ENCODE measurements at places on chromosomes 2 and 18. TPM values are rescaled to one million over a fixed set of nuclear protein-coding genes. Genes with fewer than 3 reads are reported as not detected.
A peak's percentile ranks its signal among the peaks of the same experiment; 100 is the strongest.

GRCh38 chr18:3075491-3075890 lies 62.5 kb upstream of the LPIN2 start:
- H3K4me3 ChIP-seq: no peak overlapping the region
- H3K27ac ChIP-seq: no peak overlapping the region
- H3K4me1 ChIP-seq: peaks cover 29% of the 10 kb centered on the region
- DNase-seq: no peak
- H3K36me3 ChIP-seq: peaks cover 2% of the 10 kb centered on the region

- no peak for DNase-seq
- peak overlapping the region; percentile 62 for H3K27ac ChIP-seq
- H3K4me1 ChIP-seq: peaks cover 35% of the 10 kb centered on the region
Measured at GRCh38 chr2:96895746-96896651, 26.1 kb upstream of the SEMA4C start.

GRCh38 chr2:189599245-189599644 lies 18.7 kb upstream of the SLC40A1 start:
- no peak overlapping the region for H3K27ac ChIP-seq
- peaks cover 8% of the 10 kb centered on the region for H3K27me3 ChIP-seq
- H3K4me1 ChIP-seq: no peaks in the 10 kb centered on the region
- no peak overlapping the region for H3K4me3 ChIP-seq
- no peak for DNase-seq

GRCh38 chr2:8790739-8791162 lies 46.7 kb downstream of the KIDINS220 start:
- H3K4me3 ChIP-seq: no peak overlapping the region
- H3K4me1 ChIP-seq: no peaks in the 10 kb centered on the region
- H3K36me3 ChIP-seq: peaks cover 37% of the 10 kb centered on the region
- no peaks in the 10 kb centered on the region for H3K27me3 ChIP-seq
- DNase-seq: no peak

DNA sequence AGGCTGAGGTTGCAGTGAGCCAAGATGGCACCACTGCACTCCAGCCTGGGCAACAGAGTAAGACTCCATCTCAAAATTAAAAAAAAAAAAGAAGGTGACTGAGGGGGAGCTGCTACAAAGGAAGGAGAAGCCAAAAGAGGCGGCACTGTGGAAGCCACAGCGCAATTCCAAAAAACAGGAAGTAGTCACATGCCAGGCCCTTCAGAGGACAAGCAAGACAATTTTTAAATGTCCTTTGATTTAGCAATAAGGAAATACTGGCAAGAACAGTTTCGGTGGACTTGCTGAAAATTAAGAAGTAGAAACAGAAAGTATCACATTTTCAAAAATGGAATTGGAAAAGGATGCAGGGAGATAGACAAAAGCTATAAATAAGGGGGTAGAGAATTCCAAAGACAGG lies 122.8 kb downstream of the OSBPL1A start:
- H3K27me3 ChIP-seq: peaks cover 53% of the 10 kb centered on the region
- no peaks in the 10 kb centered on the region for H3K4me1 ChIP-seq
- no peak overlapping the region for H3K4me3 ChIP-seq
- no peak for DNase-seq
- H3K36me3 ChIP-seq: no peaks in the 10 kb centered on the region

GRCh38 chr2:156311976-156312375 lies 20.5 kb downstream of the NR4A2 start:
- H3K27ac ChIP-seq: no peak overlapping the region
- H3K4me1 ChIP-seq: peaks cover 8% of the 10 kb centered on the region
- no peaks in the 10 kb centered on the region for H3K36me3 ChIP-seq
- peaks cover 44% of the 10 kb centered on the region for H3K27me3 ChIP-seq
- no peak overlapping the region for H3K4me3 ChIP-seq
- no peak for DNase-seq

GRCh38 chr2:152120430-152120829 lies 21.6 kb upstream of the CACNB4 start:
- H3K27me3 ChIP-seq: no peaks in the 10 kb centered on the region
- H3K36me3 ChIP-seq: peaks cover 11% of the 10 kb centered on the region
- no peak overlapping the region for H3K4me3 ChIP-seq
- no peaks in the 10 kb centered on the region for H3K4me1 ChIP-seq
- H3K27ac ChIP-seq: no peak overlapping the region
- DNase-seq: no peak

DNA sequence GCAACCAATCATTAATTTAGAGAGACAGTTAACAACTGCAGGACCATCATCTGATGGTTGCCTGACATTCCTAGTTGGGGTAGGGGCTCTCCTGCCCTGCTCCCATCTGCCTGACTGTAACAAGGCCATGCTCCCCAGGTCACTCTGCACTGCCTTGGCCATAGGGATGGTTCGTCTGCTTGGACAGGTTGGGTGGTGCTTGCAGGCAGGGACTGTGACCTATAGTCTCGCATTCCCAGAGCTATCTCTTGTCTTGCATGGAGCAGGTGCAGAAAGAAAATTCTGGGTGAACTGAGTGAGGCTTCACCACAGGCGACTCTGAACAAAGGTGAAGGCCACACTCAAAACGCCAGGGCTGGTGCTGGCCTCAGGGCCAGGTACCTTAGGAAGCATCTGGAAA lies 64.7 kb downstream of the EMILIN2 start:
- H3K27me3 ChIP-seq: no peaks in the 10 kb centered on the region
- H3K27ac ChIP-seq: no peak overlapping the region
- no peak for DNase-seq
- H3K36me3 ChIP-seq: peaks cover 20% of the 10 kb centered on the region
- H3K4me1 ChIP-seq: peaks cover 20% of the 10 kb centered on the region
- H3K4me3 ChIP-seq: no peak overlapping the region

DNA sequence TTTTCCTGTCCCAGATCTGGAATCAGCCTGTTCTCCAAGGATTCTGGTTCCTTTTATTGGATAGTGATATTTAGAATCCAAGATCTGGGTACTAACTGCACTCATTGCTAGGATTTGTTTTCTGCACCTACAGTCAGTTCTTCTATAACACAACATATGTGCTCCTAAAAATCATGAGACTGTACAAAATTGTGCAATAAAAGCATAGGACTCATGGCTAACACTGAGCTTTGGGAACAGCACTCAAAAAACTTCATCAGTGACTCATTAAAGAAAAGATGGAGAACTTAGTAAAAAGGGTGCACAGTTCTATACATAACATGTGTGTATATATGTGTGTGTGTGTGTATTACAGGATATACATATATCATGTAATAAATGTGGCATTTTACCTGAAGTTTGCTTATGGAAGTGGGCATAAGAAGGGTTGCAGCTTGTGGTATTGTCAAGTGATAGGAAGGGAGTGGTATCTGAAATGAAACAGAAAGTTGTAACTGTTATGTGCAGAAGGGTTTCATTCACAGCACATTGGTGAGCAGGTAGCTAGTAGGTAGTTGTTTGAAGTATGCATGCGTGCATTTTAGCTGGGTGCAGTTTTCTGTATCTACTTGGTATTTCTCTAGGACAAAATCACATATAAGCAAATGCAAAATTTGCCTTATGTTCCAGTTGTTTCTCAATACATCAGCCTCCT lies 5.9 kb upstream of the SCYGR2 start:
- peaks cover 5% of the 10 kb centered on the region for H3K27me3 ChIP-seq
- no peak overlapping the region for H3K27ac ChIP-seq
- H3K36me3 ChIP-seq: no peaks in the 10 kb centered on the region
- no peak overlapping the region for H3K4me3 ChIP-seq

DNA sequence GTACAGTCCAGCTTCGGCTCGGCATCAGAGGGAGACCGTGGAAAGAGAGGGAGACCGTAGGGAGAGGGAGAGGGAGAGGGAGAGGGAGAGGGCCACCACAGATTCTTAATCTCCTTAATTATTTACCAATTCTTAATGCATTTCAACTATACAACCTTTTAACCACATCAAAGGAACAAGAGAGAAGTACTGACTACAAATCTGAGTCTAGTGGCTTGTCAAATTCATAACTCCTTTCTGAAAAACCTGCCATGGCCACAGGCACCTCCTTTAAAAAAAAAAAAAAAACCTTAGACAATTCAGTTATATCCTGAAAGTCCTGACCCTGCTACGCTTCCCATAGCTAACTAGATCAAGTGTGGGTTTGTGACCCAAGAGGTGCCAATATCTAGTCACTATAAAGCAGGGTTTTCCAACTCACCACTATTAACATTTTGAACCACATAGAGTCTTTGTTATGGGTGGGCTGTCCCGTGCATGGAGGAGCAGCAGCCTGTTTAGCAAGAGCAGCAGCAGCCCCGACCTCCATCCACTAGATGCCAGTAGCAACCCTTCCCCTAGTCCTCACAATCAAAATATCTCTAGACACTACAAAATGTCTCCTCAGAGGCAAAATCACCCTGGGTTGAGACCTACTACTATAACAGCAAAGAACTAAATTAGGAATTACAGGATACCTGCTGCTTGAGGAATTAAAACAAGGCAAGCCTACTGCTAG lies 6.8 kb downstream of the ESCO1 start:
- no peak for DNase-seq
- peaks cover 17% of the 10 kb centered on the region for H3K4me1 ChIP-seq
- no peak overlapping the region for H3K4me3 ChIP-seq
- H3K27me3 ChIP-seq: no peaks in the 10 kb centered on the region
- peak overlapping the region; percentile 13 for H3K27ac ChIP-seq

DNA sequence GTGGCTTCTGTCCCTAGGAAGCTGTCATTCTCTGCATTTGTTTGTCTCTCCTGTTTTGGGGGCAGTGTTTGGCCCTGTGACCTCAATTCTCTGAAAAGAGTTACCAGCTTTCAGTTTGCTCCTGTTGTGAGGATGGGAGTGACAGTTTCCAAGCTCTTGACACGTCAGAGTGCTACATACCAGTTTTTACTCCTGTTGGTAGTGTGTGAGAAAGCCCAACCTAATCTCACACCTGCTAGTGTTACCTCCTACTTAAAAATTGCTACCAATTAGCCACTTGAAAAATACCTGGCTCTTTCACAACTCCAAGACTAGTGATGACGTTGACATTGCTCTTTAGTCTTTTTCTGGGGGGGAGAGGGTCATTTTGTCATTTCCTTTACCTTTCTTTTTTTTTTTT lies 14.1 kb downstream of the SKA1 start:
- H3K27ac ChIP-seq: no peak overlapping the region
- H3K27me3 ChIP-seq: no peaks in the 10 kb centered on the region
- H3K4me1 ChIP-seq: no peaks in the 10 kb centered on the region
- DNase-seq: no peak
- no peak overlapping the region for H3K4me3 ChIP-seq

- H3K36me3 ChIP-seq: no peaks in the 10 kb centered on the region
- peaks cover 20% of the 10 kb centered on the region for H3K4me1 ChIP-seq
- no peak overlapping the region for H3K27ac ChIP-seq
Measured at GRCh38 chr18:24417480-24417879, 9.0 kb upstream of the IMPACT start.

- no peaks in the 10 kb centered on the region for H3K27me3 ChIP-seq
- H3K27ac ChIP-seq: no peak overlapping the region
- DNase-seq: no peak
- peaks cover 7% of the 10 kb centered on the region for H3K4me1 ChIP-seq
Measured at GRCh38 chr2:8505311-8505920, 176.4 kb upstream of the ID2 start.

The ITGB6 gene
- total RNA-seq: not detected

The CYS1 gene
- total RNA-seq: 0.70 TPM

The GYPC gene
- 130 TPM for total RNA-seq

The ECEL1 gene
- total RNA-seq: 0.12 TPM

The AQP12B gene
- total RNA-seq: not detected

The ZNF396 gene
- 0.60 TPM for total RNA-seq

- H3K4me1 ChIP-seq: no peaks in the 10 kb centered on the region
- H3K36me3 ChIP-seq: no peaks in the 10 kb centered on the region
- no peak overlapping the region for H3K4me3 ChIP-seq
Measured at GRCh38 chr2:237383991-237384671, 29.8 kb downstream of the COL6A3 start.

- peaks cover 15% of the 10 kb centered on the region for H3K27me3 ChIP-seq
- no peak overlapping the region for H3K27ac ChIP-seq
- no peaks in the 10 kb centered on the region for H3K36me3 ChIP-seq
- peaks cover 50% of the 10 kb centered on the region for H3K4me1 ChIP-seq
- DNase-seq: no peak
Measured at GRCh38 chr2:29323961-29324360, 208.7 kb downstream of the CLIP4 start.

GRCh38 chr2:65227020-65227455 lies 593 bp upstream of the ACTR2 start:
- peak overlapping the region; percentile 99 for H3K27ac ChIP-seq
- no peaks in the 10 kb centered on the region for H3K27me3 ChIP-seq
- H3K36me3 ChIP-seq: peaks cover 11% of the 10 kb centered on the region
- peak; percentile 14 for DNase-seq

- no peaks in the 10 kb centered on the region for H3K4me1 ChIP-seq
- no peak for DNase-seq
- H3K36me3 ChIP-seq: no peaks in the 10 kb centered on the region
- H3K27me3 ChIP-seq: no peaks in the 10 kb centered on the region
- H3K4me3 ChIP-seq: no peak overlapping the region
- no peak overlapping the region for H3K27ac ChIP-seq
Measured at GRCh38 chr2:240766072-240766471, 53.9 kb downstream of the KIF1A start.

The GREB1 gene
- total RNA-seq: 0.10 TPM

- no peaks in the 10 kb centered on the region for H3K36me3 ChIP-seq
- no peaks in the 10 kb centered on the region for H3K27me3 ChIP-seq
- DNase-seq: no peak
- H3K27ac ChIP-seq: no peak overlapping the region
- H3K4me1 ChIP-seq: no peaks in the 10 kb centered on the region
- no peak overlapping the region for H3K4me3 ChIP-seq
Measured at GRCh38 chr2:149744865-149745264, 157.3 kb upstream of the MMADHC start.

GRCh38 chr2:12796657-12797056 lies 79.9 kb downstream of the TRIB2 start:
- no peaks in the 10 kb centered on the region for H3K4me1 ChIP-seq
- H3K4me3 ChIP-seq: no peak overlapping the region
- no peaks in the 10 kb centered on the region for H3K27me3 ChIP-seq
- H3K27ac ChIP-seq: no peak overlapping the region
- no peak for DNase-seq
- H3K36me3 ChIP-seq: no peaks in the 10 kb centered on the region

The KYNU gene
- not detected for total RNA-seq

- H3K4me1 ChIP-seq: no peaks in the 10 kb centered on the region
- H3K27ac ChIP-seq: no peak overlapping the region
- no peak overlapping the region for H3K4me3 ChIP-seq
- H3K36me3 ChIP-seq: no peaks in the 10 kb centered on the region
- no peak for DNase-seq
Measured at GRCh38 chr18:23671564-23671963, 8.9 kb upstream of the ANKRD29 start.

The TMEM247 gene
- total RNA-seq: not detected
